ENCODE measurements at places on chromosomes 5 and 9.

- no peak for DNase-seq
Measured at GRCh38 chr9:79034583-79034982, 537.2 kb upstream of the TLE4 start.

DNA sequence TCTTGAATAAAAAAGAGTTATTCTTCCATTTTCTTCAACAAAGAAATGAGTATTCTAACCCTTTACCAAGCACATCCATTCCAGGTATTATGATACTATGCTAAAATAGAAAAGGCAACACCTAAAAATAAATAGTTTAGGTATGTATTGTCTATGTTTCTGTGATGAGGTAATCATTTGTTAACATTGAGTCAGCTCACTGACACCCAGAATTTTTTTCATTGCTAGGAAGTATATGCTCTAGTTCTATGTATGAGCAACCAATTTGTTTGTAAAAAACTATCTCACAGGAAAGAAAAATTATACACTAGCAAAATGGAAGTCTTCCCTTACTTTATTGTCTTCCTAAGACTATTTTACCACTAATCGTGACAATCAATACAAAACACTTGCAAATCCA is 615.6 kb upstream of the GRIN3A start:
- DNase-seq = no peak

- peak; percentile 17 for DNase-seq
Measured at GRCh38 chr5:142845402-142845921, 75.3 kb downstream of the ARHGAP26 start.

GRCh38 chr9:33628865-33629410 is 104.9 kb downstream of the ANKRD18B start:
- DNase-seq = no peak

DNA sequence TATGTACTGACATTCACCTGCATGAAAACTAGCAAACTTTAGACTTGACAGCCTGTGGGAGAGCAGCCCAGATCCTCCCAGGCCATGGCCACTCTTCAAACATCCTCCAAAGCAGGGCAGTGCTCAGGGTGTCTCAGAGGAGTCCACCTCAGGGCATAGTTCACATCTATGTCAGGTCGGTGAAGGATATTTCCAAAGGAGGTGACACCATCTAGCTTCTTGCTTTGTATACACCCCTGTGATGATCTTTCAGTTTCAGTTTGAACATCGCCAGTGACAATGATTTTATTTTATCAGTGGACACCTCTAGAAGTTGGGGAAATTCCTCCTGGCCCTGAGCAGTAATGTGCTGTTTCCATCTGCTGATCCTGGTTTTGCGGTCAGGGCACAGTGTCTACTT is 20.1 kb downstream of the CDK20 start:
- DNase-seq = no peak

DNA sequence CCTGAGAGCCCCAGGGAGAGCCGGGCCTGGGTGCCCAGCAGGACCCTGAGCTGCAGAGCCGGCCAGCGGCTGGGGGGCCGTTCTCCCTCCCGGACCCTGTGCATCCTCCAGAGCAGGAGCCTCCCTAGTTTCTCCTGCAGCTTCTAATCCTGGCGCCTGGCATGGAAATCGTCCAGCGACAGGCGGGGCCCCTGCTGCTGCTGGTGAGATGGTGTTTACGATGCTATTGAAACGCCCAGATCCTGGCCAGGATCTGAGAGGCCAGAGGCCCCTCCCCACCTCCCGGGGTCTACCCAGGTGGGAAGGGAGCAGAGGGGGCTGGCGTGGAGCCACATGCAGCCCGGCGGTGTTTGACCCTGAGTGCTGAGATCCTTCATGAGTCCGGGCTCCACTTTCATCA is 38.2 kb upstream of the CEP72 start:
- DNase-seq = no peak
